ENCODE measurements at places on chromosomes 5 and 9.

DNA sequence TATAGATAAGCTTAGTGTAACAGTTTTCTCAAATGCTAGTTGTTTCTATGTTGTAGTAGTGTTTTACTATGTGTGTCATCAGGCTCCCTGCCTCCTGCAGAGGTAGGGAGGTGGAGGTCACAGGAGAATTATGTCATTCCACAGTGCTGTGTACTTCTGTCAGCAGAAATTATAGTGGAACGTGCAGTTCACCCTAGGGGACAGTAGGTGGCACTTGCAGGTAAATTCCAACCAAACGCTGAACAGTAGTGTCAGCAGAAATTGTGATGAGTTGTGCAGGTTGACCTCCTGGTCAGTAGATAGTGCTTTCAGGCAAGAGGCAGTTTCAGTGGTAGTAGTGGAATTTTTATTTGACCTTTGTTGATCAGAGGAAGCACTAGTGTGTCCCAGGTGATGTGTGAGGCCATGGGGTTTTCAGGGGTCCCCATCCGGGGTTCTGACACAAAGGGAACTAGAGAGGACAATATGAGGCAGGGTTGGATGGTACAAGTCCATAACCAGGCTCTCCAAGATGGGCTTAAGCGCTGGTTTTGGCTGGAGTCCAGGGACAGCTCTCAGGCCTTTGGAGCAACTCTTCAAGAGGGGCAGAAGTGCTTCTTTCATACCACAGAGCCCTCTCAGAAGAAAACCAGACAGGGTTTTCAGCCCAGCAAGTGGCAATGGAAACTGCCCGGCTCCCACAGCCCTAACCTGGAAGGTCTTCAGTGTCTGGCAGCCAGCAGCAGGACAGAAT is 402.9 kb downstream of the CYLC2 start:
- peak; percentile 32 for DNase-seq

DNA sequence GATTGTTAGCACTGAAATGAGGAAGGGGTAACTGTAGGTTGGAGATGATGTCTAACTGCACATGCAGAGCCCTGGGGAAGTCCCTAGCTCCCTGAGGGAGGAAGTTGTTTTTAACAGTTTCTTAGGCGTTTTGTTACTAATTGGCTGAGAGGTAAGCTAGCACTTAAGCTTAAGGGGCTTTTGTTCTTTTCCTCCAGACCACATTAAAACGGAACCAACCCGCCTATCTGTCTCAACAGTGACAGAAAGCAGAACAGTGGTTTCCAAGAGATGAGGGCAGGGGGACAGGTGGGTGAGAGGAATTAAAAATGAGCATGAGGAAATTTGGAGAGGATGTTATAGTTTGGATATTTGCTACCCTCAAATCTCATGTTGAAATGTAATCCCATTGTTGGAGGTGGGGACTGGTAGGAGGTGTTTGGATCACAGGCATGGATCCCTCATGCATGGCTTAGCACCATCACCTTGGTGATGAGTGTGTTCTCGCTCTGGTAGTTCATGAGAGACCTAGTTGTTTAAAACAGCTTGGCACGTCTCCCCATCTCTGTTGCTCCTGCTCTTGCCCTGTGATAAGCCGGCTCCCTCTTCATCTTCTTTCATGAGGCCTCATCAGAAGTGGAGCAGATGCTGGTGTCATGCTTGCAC is 38.9 kb downstream of the LYRM7 start:
- DNase-seq, result no peak

DNA sequence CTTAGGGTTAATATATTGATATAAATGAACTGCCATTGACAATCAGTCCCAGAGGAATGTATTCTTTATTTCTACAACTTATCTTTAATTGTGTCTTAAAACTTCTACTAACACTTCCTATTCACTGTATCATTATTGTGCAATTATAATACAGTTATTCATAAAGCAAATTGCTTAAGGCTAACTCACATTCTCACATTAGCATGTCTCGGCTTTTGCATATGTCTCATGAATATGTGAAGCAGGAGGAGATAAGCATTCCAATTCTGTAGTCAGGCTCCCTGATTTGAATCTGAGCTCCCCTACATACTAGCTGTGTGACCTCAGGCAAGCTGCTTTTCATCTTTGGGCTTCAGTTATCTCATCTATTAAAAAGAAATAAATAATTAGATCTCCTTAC is 45.4 kb downstream of the PLGRKT start:
- DNase-seq, result no peak

DNA sequence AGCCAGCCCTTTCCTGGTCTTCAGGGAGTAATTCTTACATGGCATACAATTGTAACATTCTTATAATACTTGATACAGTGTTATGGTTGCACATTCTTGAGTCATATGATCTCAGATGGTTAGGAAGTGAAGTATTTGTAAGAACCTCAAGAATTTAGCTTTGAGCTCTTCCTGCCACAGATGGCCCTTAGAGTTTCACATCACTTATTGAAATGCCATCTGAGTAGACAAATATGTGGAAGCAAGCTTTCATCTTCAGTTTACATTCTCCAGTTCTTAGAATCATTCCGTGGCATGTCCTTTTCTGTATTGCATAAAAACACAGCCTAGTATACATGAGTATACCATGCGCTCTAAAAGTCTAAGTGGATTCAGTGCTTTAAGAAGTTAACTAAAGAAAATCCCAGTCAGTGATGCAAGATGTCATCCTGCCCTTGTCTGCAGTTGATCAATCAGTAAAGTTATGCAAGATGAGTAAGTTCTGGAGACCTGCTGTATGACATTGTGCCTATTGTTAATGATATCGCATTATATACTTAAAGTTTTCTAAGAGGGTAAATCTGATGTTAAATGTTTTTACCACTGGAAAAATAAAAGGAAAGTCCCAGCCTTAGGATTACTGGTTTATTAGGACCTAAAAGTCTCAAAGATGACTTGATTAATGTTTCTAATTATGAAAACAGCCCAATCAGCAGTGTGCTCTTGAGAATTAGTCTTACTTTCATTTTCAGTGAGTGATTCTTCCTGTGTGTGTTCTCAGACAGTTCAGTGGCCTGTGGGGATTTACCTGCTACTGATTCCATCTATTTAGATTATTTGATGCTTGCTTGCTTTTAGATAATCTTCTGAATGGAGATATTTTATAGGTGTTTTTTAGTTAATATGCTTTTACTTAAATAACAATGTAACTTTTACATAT is 29.4 kb downstream of the RHOBTB3 start:
- no peak for DNase-seq

DNA sequence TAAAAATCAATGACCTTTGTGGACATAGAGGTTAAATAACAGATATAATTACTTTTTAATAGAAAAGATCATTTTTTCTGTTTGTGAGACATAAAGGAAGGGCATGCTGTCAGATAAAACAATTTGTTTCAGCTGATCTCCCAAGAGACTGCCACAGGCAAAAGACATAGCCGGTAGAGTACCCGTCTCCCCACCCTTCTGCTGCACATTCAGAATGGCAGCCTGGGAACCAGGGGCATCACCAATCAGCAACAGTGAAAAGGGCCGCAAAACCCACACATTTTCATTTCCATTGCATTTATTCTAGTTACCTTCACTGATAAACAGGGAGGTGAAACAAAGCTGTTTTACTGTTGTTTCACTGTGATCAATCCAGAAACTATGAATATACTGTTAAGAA is 357.7 kb downstream of the ARRDC3 start:
- no peak for DNase-seq

DNA sequence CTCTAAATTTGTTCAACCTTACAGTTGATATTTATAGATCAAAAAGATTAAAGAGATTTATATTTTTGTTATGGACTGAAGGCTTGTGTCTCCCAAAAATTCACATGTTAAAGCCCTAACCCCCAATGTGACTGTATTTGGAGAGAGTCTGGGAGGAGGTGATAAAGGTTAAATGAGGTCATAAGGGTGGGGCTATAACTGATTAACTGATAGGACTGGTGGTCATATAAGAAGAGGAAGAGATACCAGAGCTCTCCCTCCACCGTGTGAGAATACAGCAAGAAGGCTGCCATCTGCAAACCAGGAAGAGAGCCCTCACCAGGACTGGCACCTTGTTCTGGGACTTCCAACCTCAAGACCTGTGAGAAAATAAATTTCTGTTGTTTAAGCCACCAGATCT is 264.3 kb downstream of the ENC1 start:
- DNase-seq, result no peak

DNA sequence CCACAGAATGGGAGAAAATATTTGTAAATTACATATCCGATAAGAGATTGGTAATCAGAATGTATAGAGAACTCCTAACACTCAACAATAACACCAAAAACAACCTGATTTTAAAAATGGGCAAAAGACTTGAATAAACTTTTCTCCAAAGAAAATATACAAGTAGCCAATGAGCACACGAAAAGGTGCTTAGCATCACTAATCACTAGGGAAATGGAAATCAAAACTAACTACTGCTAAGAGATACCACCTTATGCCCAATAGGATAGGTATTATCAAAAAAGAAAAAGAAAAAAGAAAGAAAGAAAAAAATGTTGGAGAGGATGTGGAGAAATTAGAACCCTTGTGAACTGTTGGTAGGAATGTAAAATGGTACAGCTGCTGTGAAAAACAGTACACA is 212.1 kb downstream of the TLR4 start:
- DNase-seq, result no peak

DNA sequence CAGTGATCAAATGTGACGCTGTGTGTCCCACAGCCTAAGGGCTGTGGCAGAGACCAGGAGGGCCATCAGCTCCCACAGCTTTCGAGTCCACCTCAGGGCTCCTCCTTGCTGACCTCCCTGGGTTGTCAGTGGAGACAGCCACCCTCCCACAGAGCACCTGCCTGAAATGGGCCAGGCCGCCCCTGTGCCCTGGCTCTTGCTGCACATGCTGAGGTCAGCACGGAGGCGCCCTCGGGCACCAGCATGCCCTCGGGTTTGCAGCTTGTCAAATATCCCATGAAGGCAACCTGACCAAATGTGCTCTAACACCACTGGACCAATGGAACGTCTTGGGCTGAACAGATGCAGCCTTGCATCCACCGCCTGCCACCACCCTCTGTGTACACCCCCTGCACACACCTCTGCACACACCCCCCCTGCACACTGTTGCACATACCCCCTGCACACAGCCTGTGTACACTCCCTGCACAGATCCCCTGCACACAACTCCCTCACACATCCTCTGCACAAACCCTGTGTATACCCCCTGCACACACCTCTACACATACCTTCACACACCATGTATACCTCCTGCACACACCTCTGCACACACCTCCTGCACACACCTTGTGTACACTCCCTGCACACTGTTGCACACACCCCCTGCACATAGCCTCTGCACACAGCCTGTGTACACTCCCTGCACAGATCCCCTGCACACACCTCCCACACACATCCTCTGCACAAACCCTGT is 2.0 kb upstream of the CEP72 start:
- DNase-seq, result no peak

- DNase-seq, result no peak
These were observed 101.4 kb upstream of the FSTL4 start for GRCh38 chr5:133713751-133714150.

DNA sequence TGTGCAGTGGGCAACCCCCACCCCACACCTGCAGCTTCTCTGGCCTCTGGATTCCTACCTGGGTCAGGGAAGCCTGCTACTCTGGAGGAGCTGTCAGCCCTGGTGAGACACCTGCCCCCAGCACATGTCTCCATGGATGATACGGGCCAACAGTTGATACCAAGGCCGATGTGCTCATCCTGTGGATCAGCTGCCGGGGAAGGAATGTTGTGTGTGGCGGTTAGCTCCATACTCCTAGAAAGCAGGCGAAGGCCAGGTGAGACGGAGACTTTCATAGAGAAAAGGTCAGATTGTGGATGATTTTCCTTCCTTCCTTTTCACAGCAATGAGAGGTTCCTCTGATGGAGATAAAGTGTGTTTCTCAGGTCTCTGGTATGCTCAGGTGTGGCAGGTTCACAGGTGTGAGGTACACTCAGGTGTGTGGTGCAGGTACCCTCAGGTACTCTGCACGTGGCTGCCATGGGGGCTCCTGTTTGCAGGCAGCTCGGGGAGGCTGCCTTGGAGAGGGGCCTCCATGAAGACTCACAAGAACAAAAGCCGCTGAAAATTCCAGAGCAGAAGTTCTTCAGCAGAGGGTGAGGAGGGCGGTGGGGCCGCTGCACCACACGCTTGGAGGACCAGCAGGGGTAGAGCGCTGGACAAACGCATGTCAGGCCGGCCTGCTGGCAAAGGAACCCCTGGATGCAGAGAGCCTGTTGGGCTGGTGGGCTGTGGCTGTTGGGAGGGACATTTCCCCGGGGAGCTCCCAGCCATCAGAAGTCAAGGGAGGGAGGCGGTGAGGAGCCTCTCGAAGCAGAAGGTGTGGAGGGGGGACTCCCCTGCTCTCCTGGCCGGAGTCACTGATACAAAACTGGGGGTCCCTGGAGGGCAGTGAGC is 5.1 kb upstream of the AHRR start:
- no peak for DNase-seq

DNA sequence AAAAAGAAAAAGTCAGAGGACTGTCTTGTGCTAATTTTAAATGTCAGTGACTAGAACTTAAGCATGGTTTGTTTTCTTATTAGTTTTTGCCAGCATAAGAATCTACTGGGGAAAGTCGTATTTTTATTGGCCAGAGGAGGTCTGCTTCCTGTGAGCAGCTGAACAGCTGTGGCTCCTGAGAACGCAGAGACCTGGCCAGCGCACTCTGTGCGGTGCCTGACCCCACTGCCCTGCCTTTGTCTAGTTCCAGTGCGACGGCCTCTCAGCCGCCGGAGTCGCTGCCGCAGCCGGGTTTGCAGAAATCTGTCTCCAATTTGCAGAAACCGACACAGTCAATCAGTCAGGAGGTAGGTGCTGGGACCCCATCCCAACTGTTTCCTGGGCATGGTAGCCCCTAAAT is 42.5 kb downstream of the PRRC2B start:
- no peak for DNase-seq

GRCh38 chr9:71072587-71072986 is 48.8 kb downstream of the TRPM3 start:
- DNase-seq, result no peak

Data from T1000 (cell line).